ENCODE measurements at places on chromosomes 3 and 15.

- DNase-seq, result no peak
Measured at GRCh38 chr3:183338520-183338919, 85.5 kb downstream of the B3GNT5 start.

- DNase-seq, result peak; percentile 61
Measured at GRCh38 chr15:89143503-89144162, 55.4 kb downstream of the ABHD2 start.

GRCh38 chr3:117054556-117054955, 345.0 kb downstream of the TUSC7 start:
- no peak for DNase-seq

DNA sequence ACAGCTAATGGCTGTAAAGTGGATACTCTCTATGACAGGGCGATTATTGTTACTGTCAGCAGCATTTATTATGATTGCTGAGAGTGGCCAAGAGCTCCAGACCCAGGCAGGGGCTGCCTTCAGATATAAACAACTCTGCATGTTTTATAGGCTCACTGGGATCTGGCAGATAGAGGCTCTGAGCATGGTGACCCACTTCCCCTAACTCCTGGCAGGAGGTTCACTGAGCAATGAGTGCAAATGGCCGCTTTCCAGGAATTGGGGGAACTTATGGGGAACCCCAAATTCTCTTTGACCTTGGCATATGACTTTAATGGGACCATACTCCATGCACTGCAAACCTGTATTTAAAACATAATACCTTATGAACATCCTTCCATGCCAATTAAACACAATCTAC, 59.0 kb downstream of the SCN5A start:
- DNase-seq, result no peak

- no peak for DNase-seq
Measured at GRCh38 chr15:73298522-73299245, 70.1 kb downstream of the HCN4 start.

DNA sequence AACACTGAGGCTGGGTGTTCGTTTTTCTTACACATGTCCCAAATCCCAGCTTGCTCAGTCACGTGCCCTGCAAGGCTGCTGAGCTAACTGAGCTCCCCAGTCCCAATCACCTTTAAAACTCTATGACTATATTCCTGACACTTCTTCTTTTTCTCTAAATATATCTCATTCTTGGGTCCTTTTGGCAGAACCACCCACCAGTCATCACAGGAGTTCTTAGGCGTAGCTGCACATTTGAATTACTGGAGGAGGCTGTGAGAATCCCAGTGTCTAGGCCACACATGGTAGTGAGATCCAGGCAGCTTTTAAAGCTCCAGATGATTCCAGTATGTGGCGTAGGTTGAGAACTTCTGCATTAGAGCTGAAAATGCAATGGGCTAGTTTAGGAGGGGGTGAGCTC, 66.3 kb downstream of the ST8SIA2 start:
- DNase-seq, result no peak

GRCh38 chr15:60729850-60730458, 251.0 kb upstream of the ICE2 start:
- DNase-seq, result no peak

- DNase-seq, result no peak
Measured at GRCh38 chr3:24138876-24139256, 193.8 kb downstream of the NR1D2 start.

- no peak for DNase-seq
Measured at GRCh38 chr15:31361764-31362515, 35.3 kb downstream of the KLF13 start.

GRCh38 chr3:49352281-49352680, 5.9 kb downstream of the GPX1 start:
- no peak for DNase-seq

DNA sequence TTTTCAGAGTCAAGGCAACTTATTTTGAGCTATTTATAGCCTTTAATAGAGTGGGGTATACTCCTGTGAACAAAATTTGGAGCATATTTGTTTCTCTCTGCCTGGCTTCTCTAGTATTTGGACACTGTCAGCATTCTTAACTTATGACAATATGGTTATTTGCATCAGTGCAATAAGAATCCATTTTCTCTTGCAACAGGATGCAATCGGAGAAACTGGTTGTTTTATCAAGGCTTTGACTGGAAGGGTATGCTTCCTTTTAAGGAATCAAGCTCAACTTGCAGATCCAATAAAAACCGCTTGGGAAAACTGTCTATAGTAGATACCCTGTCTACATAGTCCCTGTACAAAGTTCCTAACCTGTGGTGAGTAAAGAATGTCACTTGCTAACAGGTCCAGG, 106.7 kb downstream of the DPH6 start:
- no peak for DNase-seq

Data from NCI-H2171 (cell line).